ENCODE measurements at places on chromosomes 4 and X.

- no peak for DNase-seq
These were observed 70.7 kb upstream of the SH3RF1 start for GRCh38 chr4:169341490-169341889.

GRCh38 chrX:29547877-29548276, 667.5 kb upstream of the MAGEB2 start:
- DNase-seq, result no peak

- no peak for DNase-seq
These were observed 63.5 kb upstream of the MAOA start for GRCh38 chrX:43592597-43592996.

GRCh38 chr4:112423591-112423990, 92.4 kb downstream of the NEUROG2 start:
- DNase-seq, result no peak

- no peak for DNase-seq
These were observed 1.9 kb upstream of the PIM2 start for GRCh38 chrX:48920718-48921104.

DNA sequence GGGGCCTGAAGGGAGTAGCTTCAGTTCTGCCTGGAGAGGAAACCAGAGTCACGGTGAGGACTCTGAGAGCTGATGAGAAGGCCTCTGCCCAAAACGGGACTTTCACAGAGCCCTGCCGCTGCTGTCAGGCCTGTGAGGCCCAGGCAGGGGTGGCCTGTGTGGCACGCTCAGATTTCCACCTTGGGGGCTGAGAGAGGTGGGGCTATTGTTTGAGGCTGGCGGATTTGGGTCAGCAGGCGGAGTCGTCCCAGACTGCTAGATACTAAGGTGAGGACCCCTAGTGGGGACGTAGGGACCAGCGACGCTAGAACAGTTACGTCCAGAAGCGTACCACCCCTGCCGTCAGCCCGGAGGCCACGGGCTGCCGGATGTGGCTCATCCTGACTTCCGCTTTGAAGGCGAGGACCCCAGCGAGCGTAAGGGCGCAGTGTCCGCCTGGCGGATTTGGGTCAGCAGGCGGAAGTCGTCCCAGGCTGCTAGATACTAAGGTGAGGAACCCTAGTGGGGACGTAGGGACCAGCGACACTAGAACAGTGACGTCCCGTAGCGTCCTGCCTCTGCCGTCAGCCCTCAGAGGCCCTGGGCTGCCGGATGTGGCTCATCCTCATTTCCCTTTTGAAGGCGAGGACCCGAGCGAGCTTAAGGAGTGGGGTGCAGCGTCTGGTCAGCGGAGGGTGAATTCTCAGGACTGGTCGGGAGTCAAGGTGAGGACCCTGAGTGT, at the start of gene MAGEB1:
Gene MAGEB1, plus strand, starts transcription at position 378 of the 721 bp plus-strand sequence. CDS start 3,348 bp downstream, outside the sequence.
- DNase-seq, result no peak

- no peak for DNase-seq
These were observed 34.6 kb upstream of the TMPRSS11D start for GRCh38 chr4:67918428-67918827.

- DNase-seq, result no peak
These were observed 604.6 kb upstream of the GRIA3 start for GRCh38 chrX:122579526-122579925.

DNA sequence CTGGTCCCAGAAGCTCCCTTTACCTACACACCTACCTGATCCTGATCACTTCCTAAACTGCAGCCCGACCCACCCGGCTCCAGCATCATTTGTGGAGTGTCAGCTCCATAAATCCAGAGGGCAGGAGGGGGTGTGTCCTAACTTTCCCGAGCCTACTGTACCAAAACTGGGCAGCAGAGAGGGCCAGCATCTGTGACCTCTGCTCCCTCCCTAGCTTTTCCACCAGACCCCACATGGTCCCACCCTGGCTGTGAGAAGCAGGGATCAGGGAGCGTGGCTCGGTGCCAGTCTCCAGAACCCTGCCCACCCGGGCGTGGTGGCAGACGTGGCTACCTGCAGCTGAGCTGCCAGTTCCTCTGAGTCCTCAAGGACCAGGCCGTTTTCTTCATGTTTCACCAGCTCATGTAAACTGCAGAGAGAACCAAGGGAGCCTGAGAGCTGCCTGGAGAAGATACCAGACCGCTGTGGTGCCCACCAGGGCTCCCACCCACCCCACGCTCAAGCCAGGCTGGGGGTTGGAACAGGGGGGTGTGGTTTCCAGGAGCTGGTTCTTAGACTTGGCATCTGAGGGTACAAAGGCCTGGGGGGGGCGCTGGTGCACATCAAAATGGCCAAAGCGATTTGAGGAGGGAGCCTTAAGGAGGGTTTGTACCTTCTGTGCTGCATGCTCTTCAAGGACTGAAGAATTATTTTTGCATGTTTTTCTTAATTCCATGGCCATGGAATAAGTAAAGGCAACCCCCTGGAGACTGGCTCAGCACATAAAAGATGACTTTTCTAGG, 76.7 kb upstream of the DRD5 start:
- DNase-seq, result no peak

DNA sequence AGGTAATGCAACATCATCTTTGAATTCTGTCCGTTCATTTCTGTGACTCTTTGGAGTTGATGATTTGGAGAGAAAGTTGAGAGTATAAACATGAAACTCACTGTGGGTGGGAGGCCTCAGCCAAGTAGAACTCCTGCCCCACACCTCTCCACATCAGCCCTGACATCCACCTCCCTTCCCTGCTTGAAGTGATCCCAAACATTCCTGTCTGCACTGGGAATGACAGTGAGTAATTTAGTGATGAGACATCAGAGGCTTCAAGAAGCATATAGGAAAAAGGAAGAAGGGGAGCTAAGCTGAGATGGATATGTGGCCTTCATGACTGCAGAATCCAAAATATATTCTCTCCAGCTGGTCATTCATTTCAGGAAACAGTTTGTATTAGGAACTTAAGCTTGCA, 151.8 kb downstream of the SPATA18 start:
- DNase-seq, result no peak

DNA sequence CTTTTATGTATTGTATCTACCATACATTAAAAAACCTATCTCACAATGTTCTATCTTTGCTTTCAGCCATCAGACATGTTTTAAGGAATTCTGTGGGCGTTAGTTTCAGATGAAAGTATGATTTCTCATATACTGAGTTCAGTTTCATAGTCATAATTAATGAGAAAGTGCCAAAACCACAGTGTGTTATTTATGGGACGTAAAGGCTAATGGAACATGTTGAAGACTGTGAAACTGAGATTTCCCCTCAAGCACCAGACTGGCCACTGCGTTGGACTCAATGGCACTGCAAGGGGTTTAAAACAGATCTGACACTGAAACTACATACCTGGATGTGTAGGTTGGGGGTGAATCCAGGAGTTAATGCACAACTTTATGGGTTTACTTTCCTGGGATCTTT, 32.0 kb downstream of the F8 start:
- no peak for DNase-seq

GRCh38 chr4:52091801-52092200, 40.7 kb downstream of the SPATA18 start:
- no peak for DNase-seq

- DNase-seq, result no peak
These were observed 118.6 kb downstream of the SLIT2 start for GRCh38 chr4:20370274-20370673.

GRCh38 chrX:133448512-133449076, 33.3 kb upstream of the GPC4 start:
- no peak for DNase-seq

- no peak for DNase-seq
These were observed 19.9 kb downstream of the ANK2 start for GRCh38 chr4:113069212-113069892.

DNA sequence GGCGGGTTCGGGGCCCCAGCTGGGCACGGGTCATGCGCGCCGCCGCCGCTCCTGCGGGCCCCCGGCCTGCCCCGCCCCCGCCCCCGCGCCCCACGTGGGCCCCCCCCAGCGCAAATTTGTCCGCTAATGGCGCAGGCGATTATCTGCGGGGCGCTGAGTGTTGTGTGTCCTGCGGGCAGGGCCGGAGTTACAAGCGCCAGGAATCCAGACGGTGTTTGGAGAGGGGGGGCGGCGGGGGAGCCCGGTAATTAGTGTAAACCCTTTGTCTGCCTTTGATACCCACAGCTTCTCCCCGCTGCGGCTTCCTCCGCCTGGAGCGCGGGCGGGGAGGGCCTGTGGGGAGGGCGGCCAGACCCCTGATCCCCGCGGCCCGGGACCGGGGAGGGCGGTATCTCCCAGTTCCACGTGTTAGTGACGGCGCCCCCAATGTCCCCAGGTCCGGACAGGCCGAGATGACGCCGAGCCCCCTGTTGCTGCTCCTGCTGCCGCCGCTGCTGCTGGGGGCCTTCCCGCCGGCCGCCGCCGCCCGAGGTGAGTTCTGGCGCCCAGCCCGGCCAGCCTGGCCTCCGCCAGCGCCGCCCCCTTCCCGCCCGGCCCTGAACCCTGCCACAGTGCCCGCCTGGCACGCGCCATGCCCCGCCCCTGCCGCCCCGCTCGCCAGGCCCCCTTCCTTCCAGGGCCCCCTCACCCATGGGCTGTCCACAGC, 761 bp downstream of the FGFRL1 start:
- no peak for DNase-seq

GRCh38 chrX:25020905-25021449, 5.2 kb upstream of the ARX start:
- DNase-seq, result no peak

DNA sequence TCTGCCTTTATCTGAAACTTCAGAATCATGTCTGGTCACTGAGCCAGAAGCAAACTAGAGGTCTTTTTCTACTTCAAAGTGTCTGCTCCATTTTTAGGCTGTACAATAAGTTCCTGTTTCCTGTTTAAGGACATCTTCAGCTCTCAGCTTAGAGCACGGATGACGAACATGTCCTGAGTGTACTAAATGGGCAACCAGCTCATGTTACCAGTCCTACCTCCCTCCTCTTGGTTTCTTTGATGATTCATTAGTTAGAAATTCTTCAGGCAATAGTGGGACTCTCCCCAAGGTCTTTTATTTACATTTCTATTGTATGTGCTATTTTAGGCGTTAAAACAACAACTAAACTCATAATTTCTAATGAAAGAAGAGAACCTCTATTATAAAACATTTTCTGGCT, 58.0 kb downstream of the ENPEP start:
- DNase-seq, result no peak

- no peak for DNase-seq
These were observed 13.3 kb downstream of the UBA6 start for GRCh38 chr4:67687636-67688035.

- DNase-seq, result no peak
These were observed 27.5 kb downstream of the NSD2 start for GRCh38 chr4:1898681-1899080.

DNA sequence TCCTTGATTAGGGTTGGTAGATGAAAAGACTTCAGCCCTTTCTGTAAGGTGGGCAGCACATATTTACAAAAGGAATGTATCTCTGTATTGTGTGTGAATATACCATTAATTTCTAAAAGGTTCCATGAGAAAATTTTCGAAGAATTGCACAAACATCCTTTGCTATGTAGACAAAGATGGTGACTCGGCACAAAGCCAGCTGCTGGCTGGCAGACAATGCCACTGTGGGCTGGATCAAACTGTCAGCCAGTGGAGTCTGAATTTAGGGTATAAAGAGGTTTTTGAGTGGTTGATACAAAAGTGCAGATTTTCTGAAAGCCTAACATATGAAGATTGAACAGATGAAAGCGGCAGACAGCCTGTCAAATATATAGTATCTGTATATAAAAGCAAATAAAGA, 5.6 kb upstream of the TXK start:
- DNase-seq, result no peak

- no peak for DNase-seq
These were observed 49.0 kb upstream of the SHISA3 start for GRCh38 chr4:42348247-42348646.

- DNase-seq, result no peak
These were observed 241.1 kb downstream of the GRXCR1 start for GRCh38 chr4:43133566-43133965.

DNA sequence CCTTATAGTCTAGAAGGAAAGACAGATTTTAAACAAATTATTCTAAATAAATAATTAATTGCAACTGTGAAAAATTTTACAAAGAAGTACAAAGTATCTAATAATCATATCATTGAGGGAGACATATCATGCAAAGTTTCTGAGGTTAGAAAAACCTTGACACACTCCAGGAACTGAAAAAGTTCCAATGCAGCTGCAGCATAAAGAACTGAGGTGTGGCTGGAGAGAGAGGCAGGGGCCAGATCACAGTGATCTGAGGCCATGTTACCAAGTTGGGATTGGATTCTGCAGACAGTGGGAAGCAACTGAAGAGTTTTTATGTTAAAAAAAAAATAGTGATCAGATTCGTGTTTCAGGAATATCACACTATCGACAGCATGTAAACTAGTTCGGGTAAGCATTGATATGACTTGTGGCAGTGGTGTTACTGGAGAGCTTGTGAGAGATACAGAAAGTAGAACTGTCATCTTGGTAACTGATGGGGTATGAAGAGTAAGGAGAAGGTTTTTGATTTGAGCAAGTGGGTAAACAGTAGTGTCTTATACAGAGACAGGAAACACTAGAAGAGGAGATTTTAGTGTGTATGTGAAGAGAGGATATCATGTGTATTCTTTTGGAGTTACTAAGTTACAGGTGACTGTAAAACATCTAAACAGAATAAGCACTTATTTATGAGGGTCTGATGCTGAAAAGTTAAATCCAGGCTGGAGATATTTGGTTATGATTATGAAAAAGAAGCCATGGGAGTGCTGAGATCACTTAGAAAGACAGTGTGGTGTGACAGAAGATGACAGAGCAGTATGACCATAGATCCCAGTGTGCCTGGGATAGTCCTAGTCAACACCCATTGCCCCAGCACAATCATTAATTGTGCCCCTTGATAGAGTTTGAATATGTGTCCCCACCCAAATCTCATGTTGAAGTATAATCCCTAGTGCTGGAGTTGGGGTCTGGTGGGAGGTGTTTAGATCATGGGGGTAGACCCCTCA, 15.6 kb upstream of the SPRY1 start:
- DNase-seq, result no peak

GRCh38 chr4:184978211-184978610, 40.1 kb upstream of the HELT start:
- no peak for DNase-seq

DNA sequence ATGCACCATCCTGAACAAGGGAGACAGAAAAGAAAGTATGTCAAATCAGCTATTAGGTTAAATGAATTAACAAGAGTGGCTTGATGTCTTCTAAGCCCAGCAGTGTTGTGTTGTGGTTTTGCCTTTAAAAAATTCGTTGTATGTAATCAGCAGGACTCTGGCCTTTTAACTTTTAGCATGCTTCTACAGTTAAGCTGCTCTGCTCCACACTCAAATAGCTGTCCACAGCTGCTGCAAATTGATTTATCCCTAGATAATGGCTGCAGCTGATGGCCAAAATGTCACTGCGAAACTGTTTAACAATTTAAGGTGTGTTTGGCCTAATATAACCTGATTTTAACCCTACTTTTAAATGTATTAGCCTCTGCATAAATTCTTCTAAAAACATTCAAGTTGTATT, 85.8 kb downstream of the CXXC4 start:
- DNase-seq, result no peak
